ENCODE measurements at places on chromosomes 7 and 10.

DNA sequence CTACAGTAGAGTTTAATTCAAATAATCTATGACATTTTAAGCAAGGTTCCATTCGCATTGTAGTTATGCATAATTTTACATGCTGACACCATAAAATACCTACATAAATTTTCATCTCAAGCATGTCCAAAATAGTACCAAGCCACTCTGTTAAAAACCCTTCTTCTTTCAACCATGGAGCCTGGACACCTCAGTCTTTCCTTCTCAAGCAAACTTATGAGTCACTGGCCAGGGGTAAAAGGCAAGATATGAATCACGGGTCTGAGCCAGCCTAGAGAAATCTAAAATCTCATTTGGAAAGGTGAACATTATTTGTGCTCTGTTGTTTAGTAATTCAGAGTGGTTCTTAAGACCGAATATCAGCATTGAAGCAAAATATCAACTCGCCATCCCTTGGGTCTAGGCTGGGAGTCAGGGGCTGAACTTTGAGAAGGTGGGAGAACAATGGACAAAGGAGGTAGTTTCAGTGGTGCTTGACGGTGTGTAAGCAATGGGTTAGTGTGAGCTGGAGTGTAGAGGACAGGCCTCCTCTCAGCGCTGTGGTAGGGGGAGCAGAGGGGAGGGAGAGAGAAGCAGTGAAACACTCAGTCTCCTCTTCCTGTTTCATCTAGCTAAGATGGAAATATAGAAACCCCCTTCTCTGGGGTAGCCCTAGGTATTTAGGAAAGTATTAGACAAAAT is 19.1 kb upstream of the GPAM start:
- DNase-seq, result no peak

GRCh38 chr10:102188298-102188940 is 36.2 kb downstream of the NOLC1 start:
- DNase-seq, result no peak

DNA sequence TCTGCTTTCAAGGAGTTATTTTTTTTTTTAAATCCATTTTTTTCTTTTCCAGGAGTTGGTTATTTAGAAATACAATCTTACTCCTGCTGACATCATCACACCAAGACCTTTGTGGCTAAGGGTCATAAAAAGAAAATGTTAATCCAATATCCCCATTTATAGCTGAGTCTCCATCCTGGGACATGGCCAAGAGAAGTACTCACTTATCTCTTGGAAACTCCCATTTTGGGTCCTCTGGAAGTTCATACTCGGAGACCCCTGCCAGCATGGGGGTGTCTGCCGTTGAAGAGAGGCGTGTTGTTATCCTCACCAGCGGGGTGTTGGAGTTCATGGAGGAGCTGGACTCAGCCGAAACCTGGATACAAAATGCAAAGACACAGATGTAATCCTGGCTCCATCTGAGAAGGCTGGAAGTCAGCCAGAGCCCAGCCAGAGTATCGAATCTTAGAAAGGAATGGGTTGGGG is 94.6 kb downstream of the FGFR2 start:
- DNase-seq, result no peak

DNA sequence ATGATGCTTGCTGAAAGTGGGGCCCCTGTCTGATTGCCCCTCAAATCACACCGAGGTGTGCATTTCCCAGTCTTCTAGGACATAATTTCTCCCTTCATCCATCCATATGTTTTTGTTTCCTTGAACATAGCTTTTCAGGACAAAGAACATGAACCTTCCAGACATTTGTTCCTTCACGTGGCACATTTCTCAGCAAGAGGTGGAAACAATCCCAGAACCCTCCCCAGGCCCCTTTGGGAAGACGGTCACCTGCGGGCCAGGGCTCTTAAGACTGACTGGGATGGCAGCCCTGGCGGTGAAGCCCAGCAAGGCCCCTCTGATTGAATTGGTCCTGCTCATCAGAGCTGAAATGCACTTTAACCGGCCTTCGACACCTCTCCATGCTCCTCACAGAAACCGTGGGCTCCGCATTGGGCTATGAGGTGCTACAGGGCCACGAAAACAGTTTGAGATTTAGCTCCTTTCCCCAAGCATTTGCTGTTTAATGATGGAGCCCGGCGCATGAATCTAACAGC is 522.5 kb upstream of the DPP6 start:
- no peak for DNase-seq

Measured in WTC11 (cell line).